Activated CD8-positive, alpha-beta memory T cell treated with anti-CD3 and anti-CD28 coated beads, Interleukin-2, amount 50 U/mL, for 4 hours (primary cell): ENCODE measurements at places on chromosomes 1 and 21.

- DNase-seq, result no peak
These were observed 22.2 kb upstream of the CAPZB start for GRCh38 chr1:19507516-19507915.

GRCh38 chr21:15521644-15522001, 208.2 kb upstream of the USP25 start:
- DNase-seq, result no peak

- no peak for DNase-seq
These were observed 70.9 kb upstream of the ACOT11 start for GRCh38 chr1:54477153-54477561.

GRCh38 chr1:153733970-153734369, 6.1 kb downstream of the INTS3 start:
- DNase-seq, result no peak

- DNase-seq, result no peak
These were observed 32.7 kb downstream of the BEND5 start for GRCh38 chr1:48744032-48744431.

DNA sequence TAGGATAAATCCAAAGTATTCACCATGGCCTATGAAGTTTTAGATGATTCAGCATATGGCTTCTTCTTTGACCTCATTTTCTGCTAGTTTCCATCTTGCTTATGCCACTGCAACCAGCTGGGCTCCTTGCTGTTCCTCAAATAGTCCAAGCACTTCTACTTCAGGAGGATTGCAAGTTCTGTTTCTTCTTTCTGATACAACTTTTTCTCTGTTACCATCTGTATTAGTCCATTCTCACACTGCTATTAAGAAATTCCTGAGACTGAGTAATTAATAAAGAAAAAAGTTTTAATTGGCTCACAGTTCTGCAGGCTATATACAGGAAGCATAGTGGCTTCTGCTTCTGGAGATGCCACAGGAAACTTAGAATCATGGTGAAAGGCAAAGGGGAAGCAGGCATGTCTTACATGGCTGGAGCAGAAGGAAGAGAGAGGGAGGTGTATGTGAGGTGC, 20.3 kb downstream of the PTGS2 start:
- DNase-seq, result no peak

GRCh38 chr1:90154711-90155110, 159.8 kb downstream of the ZNF326 start:
- no peak for DNase-seq
